ENCODE measurements at places on chromosomes 4 and X.

DNA sequence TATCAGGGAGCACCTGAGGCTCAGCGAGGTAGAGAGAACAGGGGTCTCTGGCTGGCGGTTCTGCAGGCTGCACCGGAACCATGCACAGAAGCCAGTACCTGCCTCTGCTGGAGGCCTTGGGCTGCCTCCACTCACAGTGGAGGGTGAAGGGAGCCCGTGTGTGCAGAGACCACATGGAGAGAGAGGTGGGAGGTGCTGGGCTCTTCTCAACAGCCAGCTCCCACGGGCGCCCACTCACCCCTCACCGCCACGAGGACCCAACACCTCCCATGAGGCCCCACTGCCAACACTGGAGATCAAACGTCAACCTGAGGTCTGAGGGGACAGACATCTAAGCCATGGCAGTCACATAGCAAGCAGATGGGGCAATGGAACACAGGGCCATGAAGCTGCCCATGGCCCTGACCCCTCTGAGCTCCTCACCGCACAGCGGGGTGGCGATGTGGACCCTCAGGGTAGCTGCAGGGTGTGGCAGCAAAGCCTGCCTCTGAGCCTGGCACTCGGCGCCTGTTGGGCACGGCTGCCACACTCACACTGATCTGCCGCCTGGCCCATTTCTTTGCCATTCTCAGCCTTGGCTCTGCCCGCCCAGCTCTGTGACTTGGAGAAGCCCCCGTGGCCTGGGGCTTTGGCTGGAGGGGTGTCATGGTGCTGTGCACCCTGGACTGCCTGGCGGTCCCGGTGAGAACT is 44.8 kb downstream of the ADRA2C start:
- DNase-seq, result no peak

GRCh38 chrX:19750028-19750782 is 137.2 kb downstream of the SH3KBP1 start:
- DNase-seq, result no peak

- DNase-seq, result no peak
Observed at GRCh38 chr4:79237851-79238250, 88.0 kb downstream of the NAA11 start.

DNA sequence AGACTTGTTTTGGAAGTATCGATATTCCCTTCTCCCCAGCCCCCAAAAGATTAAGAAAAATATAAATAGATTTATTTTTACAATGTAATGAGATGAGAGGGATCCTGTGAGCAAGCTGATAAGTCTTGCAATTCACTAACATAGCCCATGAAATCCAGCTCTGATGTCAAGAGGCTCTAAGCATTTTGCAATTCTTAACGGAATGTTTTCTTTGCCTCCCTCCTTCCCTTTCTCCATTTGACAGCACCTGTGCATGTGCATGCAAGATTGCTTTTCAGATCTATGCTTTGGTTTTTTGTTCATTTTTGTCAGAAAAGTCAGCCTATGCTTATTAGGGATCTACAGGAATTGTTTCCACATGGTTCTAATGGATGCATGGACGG is 169.9 kb downstream of the SLIT2 start:
- DNase-seq, result no peak

- DNase-seq, result no peak
Observed at GRCh38 chrX:2317527-2318055, 183.2 kb downstream of the DHRSX start.

GRCh38 chrX:10800796-10801195 is 180.4 kb upstream of the MID1 start:
- DNase-seq, result no peak

GRCh38 chr4:82648356-82648755 is 86.6 kb upstream of the TMEM150C start:
- no peak for DNase-seq

- no peak for DNase-seq
Observed at GRCh38 chrX:40468033-40468846, 112.5 kb upstream of the ATP6AP2 start.

GRCh38 chr4:140049849-140050637 is 103.9 kb downstream of the MAML3 start:
- DNase-seq, result no peak

DNA sequence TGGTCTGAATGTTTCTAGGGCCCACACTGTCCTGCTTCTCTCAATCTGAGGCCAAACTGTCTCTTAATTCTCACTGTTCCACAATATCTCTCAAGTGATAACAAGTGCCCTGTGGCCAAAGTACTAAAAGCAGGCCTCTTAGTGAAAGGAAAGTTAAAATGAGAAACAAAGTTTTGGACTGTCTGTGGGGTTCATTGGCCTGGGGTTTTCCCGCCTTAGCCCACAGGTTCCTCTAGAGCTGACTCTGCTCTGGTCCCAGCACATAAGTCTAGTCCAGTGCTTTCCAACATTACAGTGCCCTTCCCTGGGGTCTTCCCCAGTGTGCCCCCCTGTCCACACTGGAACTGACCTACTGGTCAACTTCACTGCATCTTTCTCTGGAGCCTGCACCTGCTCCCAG is 6.3 kb downstream of the MAGEB1 start:
- DNase-seq, result no peak

DNA sequence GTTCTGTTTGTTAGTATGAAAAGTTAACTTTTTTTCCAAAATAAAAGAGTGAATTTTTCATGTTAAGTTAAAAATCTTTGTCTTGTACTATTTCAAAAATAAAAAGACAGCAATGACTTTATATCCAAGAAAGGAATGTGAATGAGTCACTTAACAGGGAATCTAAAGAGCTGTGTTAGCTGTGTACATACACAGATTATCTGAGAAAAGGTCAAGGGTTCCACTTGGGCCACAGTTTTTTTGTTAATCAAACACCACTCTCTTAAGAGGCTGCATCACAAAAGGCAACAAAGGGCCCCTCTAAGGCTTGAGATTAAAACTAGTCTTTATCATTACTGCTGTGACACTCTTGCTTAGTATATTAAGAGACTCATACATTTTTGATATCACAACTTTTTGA is 82.1 kb downstream of the FIP1L1 start:
- no peak for DNase-seq

- DNase-seq, result no peak
Observed at GRCh38 chr4:130568746-130569145, 1472.8 kb downstream of the C4orf33 start.

GRCh38 chrX:121987163-121987562 is 939.8 kb downstream of the GLUD2 start:
- no peak for DNase-seq

DNA sequence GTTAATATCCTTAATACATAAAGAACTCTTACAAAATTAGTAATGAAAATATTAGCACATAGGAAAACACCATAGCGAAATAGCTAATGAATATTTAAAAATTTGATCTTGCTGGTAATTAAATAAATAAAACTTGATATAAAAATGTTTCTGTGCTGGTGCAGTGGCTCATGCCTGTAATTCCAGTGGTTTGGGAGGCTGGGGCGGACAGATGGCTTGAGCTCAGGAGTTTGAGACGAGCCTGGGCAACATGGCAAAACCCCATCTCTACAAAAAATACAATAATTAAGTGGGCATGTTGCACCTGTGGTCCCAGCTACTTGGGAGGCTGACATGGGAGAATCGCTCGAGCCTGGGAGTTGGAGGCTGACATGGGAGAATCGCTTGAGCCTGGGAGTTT is 7.6 kb downstream of the FAM199X start:
- DNase-seq, result no peak

GRCh38 chr4:153970169-153970568 is 181.3 kb upstream of the SFRP2 start:
- DNase-seq, result no peak

DNA sequence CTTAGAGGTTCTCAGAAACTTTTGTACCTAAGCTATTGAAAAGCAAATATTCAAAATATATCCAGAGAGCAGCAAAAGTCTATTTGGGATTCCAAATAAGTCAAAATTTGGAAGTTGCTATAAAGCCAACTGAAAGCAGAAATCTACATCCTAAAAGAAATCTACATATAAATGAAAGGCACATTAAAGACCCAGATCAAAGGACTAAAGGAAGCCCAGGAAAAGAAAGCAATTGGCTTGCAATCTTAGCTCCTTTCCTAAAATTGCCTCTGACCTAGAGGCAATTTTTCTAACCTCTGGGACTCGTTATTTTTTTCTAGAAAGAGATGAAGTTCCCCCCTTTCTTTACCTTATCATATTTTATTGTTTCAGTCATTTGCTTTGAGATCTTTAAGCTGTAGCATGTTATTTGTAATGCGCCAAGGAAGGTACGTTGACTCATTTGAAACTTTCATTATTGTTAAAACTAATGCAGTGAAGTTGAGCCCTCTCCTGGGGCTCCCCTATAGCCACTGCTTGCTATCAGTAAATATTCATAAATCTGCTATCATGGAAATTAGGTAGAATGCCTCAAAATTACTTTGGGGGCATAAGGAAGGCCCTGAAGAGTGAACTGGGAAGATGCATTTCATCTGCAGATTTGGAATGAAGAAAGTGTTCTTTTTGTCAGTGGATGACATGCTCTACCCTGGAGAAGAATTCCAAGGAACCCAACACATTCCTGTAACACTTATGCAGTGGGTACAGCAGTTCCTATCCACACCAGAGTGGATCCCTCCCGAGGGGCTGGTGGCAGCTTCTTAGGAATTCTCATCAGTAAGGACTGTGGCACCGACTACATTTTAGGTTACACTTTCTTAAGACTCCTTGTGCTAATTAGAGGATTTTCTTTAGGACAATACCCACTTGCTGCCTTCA is 177.8 kb upstream of the IGFBP7 start:
- DNase-seq, result no peak

GRCh38 chrX:13742397-13743176 is 8.0 kb downstream of the OFD1 start:
- DNase-seq, result no peak

DNA sequence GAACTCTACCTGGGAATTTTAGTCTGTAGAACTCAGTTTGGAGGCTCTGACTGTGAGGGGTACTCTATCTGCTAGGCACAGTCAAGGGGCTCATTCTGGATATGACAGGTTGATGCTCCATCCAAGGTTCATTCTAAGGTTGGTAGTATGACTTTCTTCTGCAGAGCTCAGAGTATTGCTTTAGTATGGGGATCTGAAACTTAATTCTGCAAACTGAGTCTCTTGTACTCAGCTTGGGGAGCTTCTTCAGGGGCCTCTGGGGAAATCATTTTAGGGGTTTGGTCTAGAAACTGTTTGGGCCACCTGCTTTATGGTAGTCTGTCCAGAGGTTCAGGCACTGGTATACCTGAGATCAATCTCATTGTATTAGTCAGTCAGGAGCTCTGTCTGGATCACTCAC is 9.7 kb upstream of the TSR2 start:
- no peak for DNase-seq

DNA sequence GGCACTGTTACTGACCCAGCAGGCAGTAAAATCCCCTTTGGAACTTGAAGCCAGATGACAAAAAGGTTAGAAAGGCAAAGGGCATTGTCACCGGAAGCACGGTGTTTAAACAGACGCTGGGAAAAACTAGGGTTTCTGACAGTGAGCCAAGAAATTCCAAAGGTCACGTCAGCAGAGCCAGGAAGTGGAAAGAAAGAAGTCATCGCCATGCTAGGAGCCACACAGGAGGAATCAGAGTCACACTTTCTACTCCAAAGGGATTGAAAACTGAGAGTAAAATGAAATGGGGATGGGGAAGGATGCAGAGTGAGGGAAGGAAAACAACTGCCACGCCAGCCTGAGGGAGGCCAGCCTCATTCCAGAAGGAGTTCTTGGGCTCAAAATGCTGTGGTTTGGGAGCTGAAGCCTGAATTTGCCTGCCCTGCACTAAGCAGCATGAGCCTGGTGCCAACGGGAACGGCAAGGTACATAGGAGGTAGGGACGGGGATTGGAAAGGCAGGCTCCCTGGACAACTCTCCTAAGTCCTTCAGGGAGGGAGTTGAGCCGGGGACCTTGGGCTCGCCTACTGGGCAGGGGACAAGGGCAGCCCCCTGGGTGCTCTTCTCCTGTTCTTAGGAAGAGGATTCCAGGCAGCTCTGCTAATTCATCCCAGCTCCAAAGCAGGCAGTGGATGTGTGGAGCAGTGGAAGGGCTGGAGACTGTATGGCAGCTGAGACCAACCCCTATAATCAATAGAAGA is 66.8 kb downstream of the SOWAHB start:
- DNase-seq, result no peak

DNA sequence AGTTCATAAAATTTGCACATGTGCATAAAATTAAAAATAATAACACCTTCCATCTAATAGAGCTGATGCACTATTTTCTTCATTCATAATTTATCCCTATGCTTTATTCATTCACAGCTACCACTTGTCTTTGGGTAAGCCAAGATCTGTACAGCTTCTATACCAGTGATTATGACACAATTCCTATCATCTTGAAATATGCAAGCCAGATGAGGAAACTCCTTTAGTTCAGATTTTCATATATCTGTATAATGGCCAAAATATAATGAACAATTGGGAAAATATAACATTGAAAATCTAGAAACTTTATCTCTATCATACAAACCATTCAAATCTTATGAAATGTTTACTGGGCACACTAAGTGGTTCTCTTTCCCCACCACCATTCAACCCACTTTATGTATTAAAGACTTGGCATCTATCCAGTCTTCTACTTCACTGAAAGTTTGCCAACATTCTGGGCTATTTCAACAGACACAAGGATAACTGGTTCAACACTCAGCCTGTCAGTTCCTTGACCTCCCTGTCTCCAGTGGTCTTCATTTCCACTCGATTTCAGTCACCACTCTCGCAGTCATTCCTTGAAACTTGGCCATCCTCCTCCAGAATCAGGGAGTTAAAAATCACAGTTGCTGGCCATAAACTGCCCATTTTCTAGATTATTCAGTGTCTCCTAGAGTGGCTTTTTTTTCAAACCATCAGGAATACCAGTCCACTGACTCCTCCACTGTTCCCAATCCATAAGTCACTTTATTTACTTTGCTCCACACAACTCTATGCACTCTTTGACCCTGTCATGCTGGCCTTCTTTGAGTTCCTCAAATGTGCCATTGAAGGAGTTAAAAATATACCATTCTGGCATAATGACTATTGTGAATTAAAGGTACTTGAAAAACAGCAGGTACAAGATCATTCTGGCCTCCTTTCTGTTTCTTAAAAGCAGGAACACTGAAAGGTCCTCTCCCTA is 85.5 kb downstream of the CAMK2D start:
- no peak for DNase-seq

DNA sequence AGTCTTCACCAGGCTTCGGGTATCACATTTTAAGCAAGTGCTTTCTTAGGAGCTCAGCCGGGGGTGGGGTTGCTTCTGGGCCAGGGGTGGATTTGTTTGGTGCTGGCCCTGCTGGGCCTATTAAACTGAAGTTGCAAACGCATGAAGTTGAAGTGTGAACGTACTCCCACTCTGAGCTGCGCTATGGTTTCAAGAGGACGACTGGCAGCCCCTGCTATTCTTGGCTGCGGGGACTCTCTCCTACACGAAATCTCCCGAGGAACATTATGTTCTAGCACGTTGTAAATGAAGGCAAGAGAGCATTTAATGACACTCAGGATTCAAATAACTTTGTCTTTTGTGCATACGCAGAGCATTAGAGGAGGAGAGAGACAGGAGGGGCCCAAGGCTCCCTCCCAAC is 401.3 kb upstream of the BOD1L1 start:
- no peak for DNase-seq

DNA sequence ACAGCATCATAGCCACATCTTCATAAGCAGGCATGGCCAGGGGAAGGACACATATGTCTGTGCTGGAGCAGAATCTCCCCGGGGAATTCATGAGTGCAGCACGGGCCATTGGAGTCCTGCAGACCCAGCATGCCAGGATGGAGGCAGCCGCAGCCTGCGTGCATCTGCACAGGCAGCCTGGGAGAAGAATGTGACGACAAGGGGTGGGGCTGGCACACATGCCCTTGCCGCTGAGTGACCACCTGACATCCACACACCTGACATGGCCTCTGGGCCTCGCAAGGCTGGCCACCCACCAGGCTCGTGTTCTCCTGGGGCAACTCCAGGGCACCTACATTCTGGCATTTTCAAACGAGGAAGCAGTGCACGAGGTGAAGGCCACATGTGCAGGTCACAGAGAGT is 66.2 kb upstream of the AFAP1 start:
- DNase-seq, result no peak
